ENCODE measurements at places on chromosomes 6 and 20. TPM values are rescaled to one million over a fixed set of nuclear protein-coding genes. Genes with fewer than 3 reads are reported as not detected.
A peak's percentile ranks its signal among the peaks of the same experiment; 100 is the strongest.

GRCh38 chr6:36020154-36020553 is 4.3 kb downstream of the SLC26A8 start:
- ATAC-seq: no peak

DNA sequence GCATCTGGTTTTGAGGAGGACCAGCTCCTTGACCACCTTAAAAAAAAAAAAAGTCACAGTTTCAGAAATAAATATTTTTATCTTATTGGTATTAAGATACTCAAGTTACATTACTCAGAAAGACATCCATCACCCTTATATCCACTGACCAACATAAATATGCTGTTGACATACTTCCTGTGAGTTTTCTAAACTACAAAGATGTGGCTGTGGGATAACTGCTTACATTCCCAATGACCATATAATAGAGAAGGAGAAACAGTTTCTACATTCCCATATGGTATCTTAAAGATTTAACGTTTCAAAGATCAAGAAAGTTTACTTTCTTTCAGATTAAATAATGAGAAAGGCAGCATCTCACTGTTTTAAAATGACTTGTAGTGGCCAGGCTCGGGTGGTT is 46.3 kb downstream of the TP53INP2 start:
- ATAC-seq: no peak

- no peak for ATAC-seq
These were observed 139.1 kb upstream of the LAMP5 start for GRCh38 chr20:9375221-9375681.

GRCh38 chr20:24673678-24674570 is 204.5 kb downstream of the SYNDIG1 start:
- no peak for ATAC-seq

DNA sequence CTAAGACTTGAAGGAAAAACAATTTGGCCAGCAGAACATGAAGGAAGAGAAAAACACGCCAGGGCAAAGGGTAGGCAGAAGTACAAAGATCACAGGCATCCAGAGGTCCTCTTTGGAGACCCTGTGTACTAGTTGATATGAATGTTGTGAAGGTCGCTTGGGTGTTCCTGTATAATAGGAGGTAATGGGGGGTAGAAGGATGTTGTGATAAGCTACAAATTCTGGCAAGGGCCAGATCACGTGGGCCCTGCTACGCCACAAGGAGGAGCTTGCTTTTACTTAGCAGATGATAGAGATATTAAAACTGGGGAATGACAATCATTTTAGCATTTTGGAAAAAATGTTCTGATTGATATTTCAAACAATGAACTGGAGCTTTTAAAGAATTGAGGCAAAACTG is 878 bp upstream of the HLA-DMA start:
- no peak for ATAC-seq

DNA sequence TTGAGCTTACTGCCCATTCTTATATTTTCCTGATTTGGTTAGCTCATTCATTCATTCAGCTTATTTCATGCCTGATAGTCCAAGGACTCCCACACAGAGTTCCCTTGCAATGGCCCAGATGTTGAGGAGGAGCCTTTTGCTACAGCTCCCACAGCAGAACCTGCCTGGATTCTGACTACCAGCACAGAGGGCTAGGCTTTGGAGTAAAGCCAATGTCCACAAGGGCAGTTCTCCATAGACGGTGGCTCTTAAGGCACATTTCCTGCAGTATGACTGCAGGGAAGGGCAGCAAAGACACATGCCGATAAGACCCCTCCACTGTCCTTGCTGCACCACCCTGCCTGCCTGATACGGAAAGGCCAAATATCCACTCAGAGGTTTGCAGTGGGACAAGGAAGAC is 112.3 kb upstream of the SYNDIG1 start:
- no peak for ATAC-seq

DNA sequence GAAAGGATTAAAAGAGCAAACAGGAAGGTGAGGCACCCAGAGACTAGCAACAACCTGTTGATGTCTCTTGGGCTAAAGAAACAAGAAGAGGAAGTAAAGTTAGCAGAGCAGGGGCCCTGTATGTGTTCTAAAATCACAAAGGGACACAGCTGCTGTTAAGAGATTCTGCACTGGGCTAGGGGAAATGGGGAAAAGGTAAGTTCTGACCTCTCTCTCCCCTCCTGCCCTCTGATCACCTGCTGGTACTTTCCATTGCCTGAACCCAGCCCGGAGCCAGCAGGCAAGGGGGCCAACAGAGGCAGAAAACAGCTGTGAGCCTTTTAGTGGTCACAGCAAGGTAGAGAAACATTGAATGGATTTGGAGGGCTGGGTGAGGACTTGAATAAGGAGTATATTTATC is 13.5 kb upstream of the CNR1 start:
- peak; percentile 37 for ATAC-seq

- no peak for ATAC-seq
These were observed 37.2 kb downstream of the SNAP25 start for GRCh38 chr20:10255846-10256245.

- no peak for ATAC-seq
These were observed 139.1 kb upstream of the POU3F2 start for GRCh38 chr6:98695091-98695801.

- no peak for ATAC-seq
These were observed 52.3 kb downstream of the HUS1B start for GRCh38 chr6:604579-604978.

The CST2 gene
- not detected for total RNA-seq

The CABLES2 gene
- total RNA-seq: 2.4 TPM

The TFAP2C gene
- total RNA-seq: 30.8 TPM

The CCN2 gene
- total RNA-seq: 1.8 TPM

The OR2H2 gene
- not detected for total RNA-seq

The TPD52L1 gene
- 217 TPM for total RNA-seq
